ENCODE measurements at places on chromosomes 12 and 14.

DNA sequence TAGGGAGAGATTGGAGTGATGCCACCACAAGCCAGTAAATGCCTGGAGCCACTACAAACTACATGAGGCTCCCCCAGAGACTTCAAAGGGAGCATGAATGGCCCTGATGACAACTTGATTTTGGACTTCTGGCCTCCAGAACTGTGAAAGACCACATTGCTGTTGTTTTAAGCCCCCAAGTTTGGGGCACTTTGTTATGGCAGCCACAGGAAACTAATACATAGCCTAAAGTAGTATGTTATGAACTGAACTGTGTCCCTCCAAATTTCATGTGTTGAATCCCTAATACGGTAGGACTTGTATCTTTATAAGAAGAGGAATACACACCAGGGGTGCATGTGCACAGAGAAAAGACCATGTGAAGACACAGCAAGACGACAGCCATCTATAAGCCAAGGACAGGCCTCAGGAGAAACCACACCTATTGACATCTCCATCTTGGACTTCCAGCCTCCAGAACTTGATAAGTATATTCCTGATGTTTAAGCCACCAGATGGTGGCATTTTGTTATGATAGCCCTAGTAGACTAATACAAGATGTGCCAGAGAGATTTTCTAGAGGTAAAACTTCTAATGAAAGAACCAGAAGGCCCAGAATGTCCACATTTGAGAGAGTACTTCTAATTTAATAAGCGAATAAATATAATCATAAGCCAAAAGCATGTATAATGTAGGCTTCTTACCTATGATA is 127.1 kb upstream of the BMP4 start:
- DNase-seq = no peak

DNA sequence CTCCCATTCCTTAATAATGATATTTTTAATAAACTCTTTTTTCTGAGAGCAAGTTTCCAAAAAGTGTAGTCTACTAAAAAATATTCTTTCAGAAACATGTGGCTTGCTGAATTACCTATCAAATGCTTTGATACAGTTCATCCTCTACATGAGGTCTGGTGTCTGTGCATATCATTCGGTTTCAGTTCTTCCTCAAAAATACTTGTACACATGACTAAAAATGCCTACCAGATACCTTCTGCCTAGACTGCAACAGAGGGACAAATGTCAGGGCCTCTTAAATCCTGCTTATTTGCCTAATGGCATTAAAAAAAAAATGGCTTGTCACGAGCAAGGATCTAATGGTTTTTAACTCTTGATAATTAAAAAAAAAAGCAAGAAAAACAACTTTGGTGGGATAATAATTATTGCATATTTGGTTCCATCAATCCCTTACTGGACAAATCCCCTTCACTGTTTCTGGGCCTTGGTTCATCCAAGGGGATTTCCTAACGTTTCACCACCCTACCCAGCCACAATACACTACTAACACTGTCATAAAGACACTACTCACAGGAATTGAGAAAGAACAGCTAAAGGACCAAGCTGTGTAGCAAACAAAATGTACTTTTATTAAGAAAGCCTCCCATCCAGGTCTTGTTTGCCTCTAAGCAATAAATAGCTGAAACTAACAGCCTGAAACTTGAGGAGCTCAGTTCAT is 45.7 kb downstream of the PARP11 start:
- no peak for DNase-seq

DNA sequence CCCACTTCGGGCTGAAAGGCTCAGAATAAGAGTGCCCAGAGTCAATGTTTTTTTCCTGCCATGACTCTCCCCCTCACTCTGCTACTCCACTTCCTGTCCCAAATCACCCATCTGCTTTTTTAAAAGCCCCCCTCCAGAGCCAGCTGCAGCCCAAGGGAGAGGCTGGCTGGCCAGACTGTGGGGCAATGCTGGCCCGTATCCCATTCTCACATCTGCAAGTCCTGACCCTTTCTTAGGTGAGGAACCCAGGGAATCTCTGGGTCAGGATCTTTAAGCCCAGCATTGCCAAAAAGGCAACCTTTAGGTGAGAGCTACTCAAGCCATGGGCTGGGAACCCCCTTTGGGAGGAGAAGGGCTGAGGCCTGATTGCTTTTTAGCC is 1.7 kb upstream of the ITGA5 start:
- DNase-seq = no peak

DNA sequence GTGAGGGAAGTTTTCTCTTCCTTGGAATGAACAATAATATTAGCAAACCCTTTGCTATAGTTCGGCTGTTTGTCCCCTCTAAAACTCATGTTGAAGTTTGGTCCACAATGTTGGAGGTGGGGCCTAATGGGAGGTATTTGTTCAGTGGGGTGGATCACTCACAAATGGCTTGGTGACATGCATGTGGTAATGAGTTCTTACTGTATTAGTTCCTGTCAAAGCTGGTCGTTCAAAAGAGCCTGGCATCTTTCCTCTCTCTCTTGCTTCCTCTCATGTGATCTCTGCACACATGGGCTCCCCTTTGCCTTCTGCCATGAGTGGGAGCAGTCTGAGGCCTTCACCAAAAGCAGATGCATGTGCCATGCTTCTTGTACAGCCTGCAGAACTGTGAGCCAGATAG is 13.1 kb upstream of the PPP4R4 start:
- no peak for DNase-seq

GRCh38 chr14:24177891-24178290 is 6.0 kb downstream of the REC8 start:
- DNase-seq = no peak

GRCh38 chr14:70871863-70872677 is 35.2 kb upstream of the PCNX1 start:
- no peak for DNase-seq

- DNase-seq = no peak
These were observed 5.6 kb downstream of the COQ6 start for GRCh38 chr14:73955674-73956073.

DNA sequence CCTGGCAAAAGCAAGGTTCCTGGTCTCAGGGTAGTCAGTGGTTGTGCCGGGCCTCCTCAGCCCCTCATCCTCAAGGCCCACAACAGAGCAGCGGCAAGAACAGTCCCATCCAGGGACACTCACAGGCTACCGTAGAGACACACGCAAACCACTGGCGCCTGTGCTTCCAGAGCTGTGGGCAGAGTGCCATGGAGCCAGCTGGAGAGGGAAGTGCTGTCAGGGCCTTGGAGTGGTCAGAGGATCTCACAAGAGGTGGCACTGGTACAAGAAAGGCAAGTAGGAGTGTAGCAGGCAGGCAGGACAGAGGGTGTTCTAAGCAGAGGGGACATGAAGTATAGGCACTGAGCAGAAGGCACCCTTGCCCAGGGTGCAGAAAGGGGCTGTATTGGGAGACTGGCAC is 34.6 kb downstream of the ANKRD9 start:
- peak; percentile 31 for DNase-seq

- peak; percentile 70 for DNase-seq
These were observed 51.4 kb downstream of the C14orf132 start for GRCh38 chr14:96090441-96091148.

GRCh38 chr12:126953365-126953889 is 1313.5 kb upstream of the TMEM132C start:
- no peak for DNase-seq
